ENCODE measurements at places on chromosomes 4 and X. TPM values are rescaled to one million over a fixed set of nuclear protein-coding genes. Genes with fewer than 3 reads are reported as not detected.

SOWAHB gene
- total RNA-seq = not detected

TEX13D gene
- not detected for total RNA-seq

FGFR3 gene
- 0.25 TPM for total RNA-seq

GSPT2 gene
- 8.4 TPM for total RNA-seq

TRPC5OS gene
- not detected for total RNA-seq

CFAP47 gene
- 0.12 TPM for total RNA-seq

ANOS1 gene
- total RNA-seq = 7.9 TPM

ANK2 gene
- total RNA-seq = 90.4 TPM

NXF3 gene
- not detected for total RNA-seq

SRP72 gene
- total RNA-seq = 67.1 TPM

IL21 gene
- total RNA-seq = not detected

PDCL2 gene
- not detected for total RNA-seq

GDPD2 gene
- not detected for total RNA-seq

CLNK gene
- total RNA-seq = not detected

ITM2A gene
- total RNA-seq = 0.55 TPM

RNF175 gene
- 0.11 TPM for total RNA-seq

SRPX2 gene
- 58.2 TPM for total RNA-seq

RHOXF2 gene
- total RNA-seq = not detected

BLTP1 gene
- 81.8 TPM for total RNA-seq

EFHC2 gene
- total RNA-seq = 0.50 TPM

SPARCL1 gene
- 0.22 TPM for total RNA-seq

PTCHD1 gene
- not detected for total RNA-seq

SMIM43 gene
- total RNA-seq = 0.89 TPM

MAGEA11 gene
- total RNA-seq = not detected

MAGEC3 gene
- total RNA-seq = not detected

PNMA5 gene
- total RNA-seq = not detected

ZNF280C gene
- total RNA-seq = 4.1 TPM

NXF2B gene
- total RNA-seq = not detected

UCHL1 gene
- 680 TPM for total RNA-seq

MAP7D2 gene
- under 0.01 TPM for total RNA-seq

WDFY3 gene
- 74.5 TPM for total RNA-seq

TCEAL6 gene
- not detected for total RNA-seq

DCAF8L1 gene
- not detected for total RNA-seq

NAP1L3 gene
- 7.1 TPM for total RNA-seq

OFD1 gene
- total RNA-seq = 22.2 TPM

ETNPPL gene
- not detected for total RNA-seq

CXCL6 gene
- 1.1 TPM for total RNA-seq

FAM9B gene
- not detected for total RNA-seq

MMRN1 gene
- total RNA-seq = 0.77 TPM

AFF2 gene
- total RNA-seq = 0.22 TPM

SAGE1 gene
- total RNA-seq = not detected

FAM133A gene
- 0.25 TPM for total RNA-seq

CTAG1A gene
- total RNA-seq = not detected

MGARP gene
- 3.1 TPM for total RNA-seq

Data from uterine smooth muscle cell (primary cell).